Left ventricle myocardium inferior (tissue), 1 donor: ENCODE measurements at places on chromosomes 4 and X. TPM values are rescaled to one million over a fixed set of nuclear protein-coding genes. Genes with fewer than 3 reads are reported as not detected.

- H3K4me1 ChIP-seq: peaks cover 9% of the 10 kb centered on the region
- peaks cover 17% of the 10 kb centered on the region for H3K27me3 ChIP-seq
- no peaks in the 10 kb centered on the region for H3K36me3 ChIP-seq
- H3K4me3 ChIP-seq: peak overlapping the region; percentile 65
Measured at GRCh38 chrX:153827903-153828302, 2.4 kb downstream of the PDZD4 start.

DNA sequence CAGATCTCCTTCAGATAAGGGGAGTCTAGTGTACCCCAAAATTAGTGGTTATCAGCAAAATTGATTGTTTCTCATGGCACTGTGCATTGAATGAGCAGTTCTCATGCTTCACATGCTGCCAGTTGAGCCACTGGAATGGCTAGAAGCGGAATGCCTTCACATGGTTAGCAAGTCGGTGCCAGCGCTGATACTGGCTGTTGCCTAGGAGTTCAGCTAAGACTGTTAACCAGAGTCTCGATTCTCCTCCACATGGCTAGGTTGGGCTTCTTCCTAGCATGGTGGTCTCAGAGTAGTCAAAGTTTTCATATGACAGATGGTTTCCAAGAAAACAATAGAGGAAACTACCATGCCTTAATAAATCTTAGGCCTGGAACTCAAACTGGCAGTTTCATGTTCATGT, 12.2 kb downstream of the ANTXR2 start:
- H3K4me1 ChIP-seq: peaks cover 13% of the 10 kb centered on the region
- H3K36me3 ChIP-seq: peaks cover 24% of the 10 kb centered on the region
- DNase-seq: no peak
- no peaks in the 10 kb centered on the region for H3K27me3 ChIP-seq

- no peaks in the 10 kb centered on the region for H3K36me3 ChIP-seq
- no peak overlapping the region for H3K4me3 ChIP-seq
- H3K27me3 ChIP-seq: no peaks in the 10 kb centered on the region
- no peak overlapping the region for H3K27ac ChIP-seq
- no peak for DNase-seq
Measured at GRCh38 chr4:85715991-85716737, 241.2 kb downstream of the ARHGAP24 start.

GRCh38 chrX:39877905-39878304, 219.9 kb downstream of the BCOR start:
- no peak overlapping the region for H3K4me3 ChIP-seq
- H3K27me3 ChIP-seq: no peaks in the 10 kb centered on the region

DNA sequence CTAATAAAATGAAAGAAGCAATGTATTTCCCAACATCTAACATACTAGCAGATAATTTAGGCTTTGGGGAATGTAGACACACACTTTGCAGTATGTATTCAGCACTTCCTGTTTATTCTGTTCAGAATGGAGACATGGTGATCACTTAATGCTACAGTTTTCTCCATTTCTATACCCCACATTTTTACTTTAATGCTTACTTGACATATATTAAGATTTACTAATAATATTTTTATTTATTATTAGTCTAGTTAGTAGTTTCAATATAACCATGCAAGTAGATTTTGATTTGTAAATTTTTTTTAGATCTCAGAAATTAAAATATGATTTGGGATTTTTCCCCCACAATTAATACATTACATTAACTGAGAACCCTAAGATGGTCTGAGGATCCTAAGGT, 98.4 kb downstream of the PRSS12 start:
- no peaks in the 10 kb centered on the region for H3K36me3 ChIP-seq
- no peaks in the 10 kb centered on the region for H3K27me3 ChIP-seq
- DNase-seq: no peak
- H3K4me1 ChIP-seq: no peaks in the 10 kb centered on the region
- no peak overlapping the region for H3K4me3 ChIP-seq

GRCh38 chrX:580030-580429, 50.6 kb upstream of the SHOX start:
- H3K4me3 ChIP-seq: no peak overlapping the region
- DNase-seq: no peak
- no peaks in the 10 kb centered on the region for H3K4me1 ChIP-seq
- peaks cover 2% of the 10 kb centered on the region for H3K27me3 ChIP-seq
- no peaks in the 10 kb centered on the region for H3K36me3 ChIP-seq
- no peak overlapping the region for H3K27ac ChIP-seq

GRCh38 chr4:113131621-113132020, 82.2 kb downstream of the ANK2 start:
- DNase-seq: no peak
- no peaks in the 10 kb centered on the region for H3K4me1 ChIP-seq
- H3K36me3 ChIP-seq: no peaks in the 10 kb centered on the region
- H3K27ac ChIP-seq: no peak overlapping the region
- H3K27me3 ChIP-seq: no peaks in the 10 kb centered on the region
- no peak overlapping the region for H3K4me3 ChIP-seq

- H3K4me3 ChIP-seq: no peak overlapping the region
- H3K36me3 ChIP-seq: peaks cover 21% of the 10 kb centered on the region
- DNase-seq: no peak
- H3K4me1 ChIP-seq: no peaks in the 10 kb centered on the region
- no peaks in the 10 kb centered on the region for H3K27me3 ChIP-seq
Measured at GRCh38 chr4:82983444-82983843, 27.2 kb downstream of the LIN54 start.

DNA sequence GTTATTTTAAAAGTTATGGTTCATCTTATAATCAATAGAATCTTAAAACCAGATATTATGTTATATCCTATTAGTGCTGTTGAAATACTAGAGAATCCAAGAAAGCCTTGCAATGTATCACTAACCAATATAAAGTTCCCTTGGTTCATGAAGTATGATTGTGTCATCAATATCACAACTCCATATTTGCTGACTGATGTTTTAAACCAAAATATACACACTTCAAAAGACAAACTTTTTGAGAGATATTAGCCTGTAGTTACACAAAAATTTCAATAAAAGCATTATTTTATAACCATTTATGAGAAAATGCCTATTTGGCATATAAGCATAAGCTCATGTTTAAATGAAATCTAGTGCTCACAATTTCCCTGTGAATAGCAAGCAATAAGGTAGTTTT, 198.6 kb downstream of the CENPC start:
- no peaks in the 10 kb centered on the region for H3K27me3 ChIP-seq
- no peaks in the 10 kb centered on the region for H3K4me1 ChIP-seq
- H3K4me3 ChIP-seq: no peak overlapping the region
- H3K36me3 ChIP-seq: no peaks in the 10 kb centered on the region
- H3K27ac ChIP-seq: no peak overlapping the region

DNA sequence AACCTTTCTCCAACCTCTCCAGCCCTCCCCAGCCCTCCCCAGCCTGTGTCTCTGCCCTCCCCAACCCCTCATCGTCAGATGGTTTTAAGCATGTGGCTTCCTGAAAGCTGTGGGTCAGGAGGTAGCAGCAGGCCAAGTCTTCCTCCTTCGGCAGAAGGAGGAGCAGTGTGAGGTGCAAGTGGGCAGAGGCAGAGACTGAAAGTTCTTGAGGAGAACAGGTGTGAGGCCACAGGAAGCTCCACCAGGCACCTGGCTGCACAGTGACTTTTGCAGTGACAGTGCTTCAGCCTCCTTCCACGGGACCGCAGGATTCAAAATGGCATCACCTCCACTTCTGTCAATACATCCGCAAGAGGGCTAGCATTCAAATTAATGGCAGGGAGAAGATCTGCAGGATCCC, 203.9 kb upstream of the LEF1 start:
- H3K27ac ChIP-seq: no peak overlapping the region

- H3K4me3 ChIP-seq: no peak overlapping the region
- no peak for DNase-seq
- no peaks in the 10 kb centered on the region for H3K36me3 ChIP-seq
Measured at GRCh38 chrX:150697641-150698040, 4.4 kb downstream of the MTMR1 start.

GRCh38 chr4:23969635-23970145, 79.8 kb upstream of the PPARGC1A start:
- H3K4me3 ChIP-seq: no peak overlapping the region
- peak overlapping the region; percentile 30 for H3K27ac ChIP-seq
- H3K36me3 ChIP-seq: no peaks in the 10 kb centered on the region
- peaks cover 7% of the 10 kb centered on the region for H3K4me1 ChIP-seq
- H3K27me3 ChIP-seq: no peaks in the 10 kb centered on the region

DNA sequence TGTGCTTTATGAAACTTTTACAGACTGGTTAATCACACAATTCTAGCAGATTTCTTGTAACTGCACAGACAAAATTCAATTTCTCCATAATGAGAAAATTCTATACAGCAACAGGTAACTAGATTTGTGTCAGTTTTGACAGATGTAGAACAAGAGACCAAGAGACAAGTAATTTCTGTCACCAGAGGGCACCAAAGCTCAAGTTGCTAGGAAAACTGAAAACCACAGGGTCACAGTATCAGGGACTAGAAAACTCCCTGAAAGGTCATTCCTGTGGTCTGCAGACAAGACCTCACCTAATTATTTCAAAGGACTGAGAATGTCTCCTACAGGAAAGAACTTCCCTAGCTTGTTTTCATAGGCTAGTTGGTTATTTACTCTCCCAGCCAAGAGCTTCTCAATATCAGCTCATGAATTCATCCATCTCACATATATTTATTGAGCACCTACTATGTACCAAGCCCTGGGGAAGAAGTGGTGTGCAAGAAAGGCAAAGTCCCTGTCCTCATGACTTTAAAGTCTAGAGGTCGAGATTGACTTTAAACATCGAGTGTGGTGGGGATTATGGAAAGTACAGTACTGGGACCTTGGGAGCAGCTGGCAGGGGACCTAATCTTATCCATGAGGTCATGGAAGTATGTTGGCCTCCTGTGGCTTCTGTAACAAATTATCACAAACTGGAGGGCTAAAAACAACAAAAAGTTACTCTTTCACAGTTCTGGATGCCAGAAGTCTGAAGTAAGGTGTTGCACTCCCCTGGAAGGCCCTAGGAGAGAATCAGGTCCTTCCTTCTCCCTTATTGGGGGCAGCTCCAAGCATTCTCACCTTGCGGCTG, 47.8 kb upstream of the SETD7 start:
- H3K4me1 ChIP-seq: peaks cover 5% of the 10 kb centered on the region
- H3K36me3 ChIP-seq: no peaks in the 10 kb centered on the region
- H3K4me3 ChIP-seq: no peak overlapping the region
- H3K27ac ChIP-seq: no peak overlapping the region
- H3K27me3 ChIP-seq: no peaks in the 10 kb centered on the region

DNA sequence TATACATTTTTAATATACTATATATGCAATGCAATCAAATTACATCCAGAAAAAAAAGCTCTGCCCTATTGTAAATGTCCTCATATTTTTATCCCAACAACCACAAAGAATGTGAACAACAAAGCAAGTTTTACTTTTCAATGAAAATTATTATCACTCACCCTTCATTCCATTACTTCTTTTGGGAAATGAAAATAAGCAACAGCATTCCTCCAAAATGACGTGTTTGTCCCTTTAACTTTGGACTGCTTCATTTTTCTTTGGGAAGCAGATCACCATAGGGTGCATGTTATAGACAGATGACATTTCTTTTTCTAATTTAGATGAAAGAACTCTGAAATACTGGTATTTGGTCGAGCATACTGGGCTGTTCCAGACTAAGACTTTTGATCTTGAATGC, 667.1 kb upstream of the BOD1L1 start:
- H3K4me3 ChIP-seq: no peak overlapping the region
- no peaks in the 10 kb centered on the region for H3K36me3 ChIP-seq
- H3K27me3 ChIP-seq: no peaks in the 10 kb centered on the region
- no peak for DNase-seq

DNA sequence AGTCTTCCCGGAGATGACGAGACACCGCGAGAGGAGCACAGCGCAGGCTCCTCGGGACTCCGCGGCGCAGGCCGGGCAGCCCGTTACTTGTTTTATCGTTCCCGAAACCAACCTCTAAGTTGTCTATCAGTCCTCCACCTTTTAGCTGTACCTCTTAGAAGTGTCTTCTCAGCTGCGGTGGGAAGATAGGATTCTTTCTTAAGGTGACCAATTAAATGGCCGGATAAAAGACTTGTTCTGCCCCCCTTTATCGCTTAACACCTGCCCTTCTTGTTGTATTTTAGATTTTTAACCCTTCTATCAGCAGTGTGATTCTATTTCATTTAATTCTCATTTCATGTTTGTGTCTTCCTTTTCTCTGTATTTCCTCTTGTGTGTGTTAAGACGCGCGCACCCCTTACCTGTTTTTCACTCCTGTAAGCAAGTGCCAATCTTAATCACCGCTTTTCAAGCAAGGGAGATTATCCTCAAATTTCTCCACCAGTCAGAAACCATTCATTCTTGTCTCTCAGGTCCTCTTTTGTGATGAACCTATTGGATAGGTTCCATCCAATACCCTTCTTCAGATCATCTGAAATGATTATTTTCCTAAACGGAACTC, at the start of gene SLC9B2:
Gene SLC9B2 (minus strand): TSS at position 15 of the 601 bp plus-strand sequence. CDS start 9,211 bp downstream, outside the sequence.
- H3K36me3 ChIP-seq: peaks cover 22% of the 10 kb centered on the region
- H3K4me1 ChIP-seq: peaks cover 28% of the 10 kb centered on the region
- no peak for DNase-seq
- no peaks in the 10 kb centered on the region for H3K27me3 ChIP-seq

DNA sequence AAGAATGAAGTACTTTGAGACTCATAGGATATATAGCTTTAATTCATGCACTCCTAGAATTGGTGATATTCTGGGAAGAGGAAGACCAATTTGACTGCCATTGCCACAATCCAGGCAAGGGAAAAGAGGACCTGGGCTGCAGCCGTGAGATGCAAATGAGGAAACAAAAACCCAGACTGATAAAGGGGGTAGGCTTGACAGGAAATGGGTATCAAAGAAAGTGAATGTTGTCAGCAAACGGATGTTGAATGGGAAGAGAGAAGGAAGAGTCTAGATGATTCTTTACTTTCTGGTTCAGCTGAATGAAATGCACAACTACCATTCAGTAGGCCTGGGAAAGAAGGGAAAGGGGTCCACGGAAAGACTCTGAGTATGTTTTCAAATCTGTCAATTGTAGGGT, 17.1 kb upstream of the ARHGEF6 start:
- H3K27ac ChIP-seq: no peak overlapping the region
- H3K4me1 ChIP-seq: no peaks in the 10 kb centered on the region
- H3K4me3 ChIP-seq: no peak overlapping the region

GRCh38 chr4:39881789-39882188, 95.9 kb downstream of the PDS5A start:
- no peak for DNase-seq
- H3K36me3 ChIP-seq: peaks cover 58% of the 10 kb centered on the region
- no peaks in the 10 kb centered on the region for H3K4me1 ChIP-seq
- no peak overlapping the region for H3K27ac ChIP-seq
- no peak overlapping the region for H3K4me3 ChIP-seq

DNA sequence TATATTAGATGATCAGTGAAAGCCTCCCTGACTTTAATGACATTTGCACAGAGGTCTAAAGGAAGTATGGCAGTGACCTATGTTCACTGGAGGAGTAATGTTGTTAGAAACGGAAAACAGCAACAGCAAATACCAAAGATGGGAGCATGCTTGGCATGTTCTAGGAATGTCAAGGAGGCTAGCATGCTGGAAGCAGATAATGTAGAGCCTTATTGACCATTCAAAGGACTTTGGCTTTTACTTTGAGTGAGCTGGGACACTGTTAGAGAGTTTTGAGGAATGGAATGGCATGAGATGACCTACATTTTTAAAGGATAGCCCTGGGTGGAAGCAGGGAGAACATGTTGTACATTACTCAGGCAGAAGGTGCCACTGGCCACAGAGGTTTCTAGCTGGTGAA, 6.0 kb downstream of the RPA4 start:
- no peaks in the 10 kb centered on the region for H3K4me1 ChIP-seq
- H3K36me3 ChIP-seq: no peaks in the 10 kb centered on the region
- no peak overlapping the region for H3K27ac ChIP-seq
- no peak for DNase-seq

Gene KIAA1210
- total RNA-seq: not detected

Gene RNF150
- total RNA-seq: 68.0 TPM

Gene MAP7D2
- 0.44 TPM for total RNA-seq

Gene CXCL13
- not detected for total RNA-seq

Gene CORIN
- total RNA-seq: 92.0 TPM

Gene HPGDS
- 2.3 TPM for total RNA-seq

Gene ASB12
- total RNA-seq: 4.3 TPM
